HepG2 (cell line): ENCODE measurements at places on chromosomes 1 and 21.

DNA sequence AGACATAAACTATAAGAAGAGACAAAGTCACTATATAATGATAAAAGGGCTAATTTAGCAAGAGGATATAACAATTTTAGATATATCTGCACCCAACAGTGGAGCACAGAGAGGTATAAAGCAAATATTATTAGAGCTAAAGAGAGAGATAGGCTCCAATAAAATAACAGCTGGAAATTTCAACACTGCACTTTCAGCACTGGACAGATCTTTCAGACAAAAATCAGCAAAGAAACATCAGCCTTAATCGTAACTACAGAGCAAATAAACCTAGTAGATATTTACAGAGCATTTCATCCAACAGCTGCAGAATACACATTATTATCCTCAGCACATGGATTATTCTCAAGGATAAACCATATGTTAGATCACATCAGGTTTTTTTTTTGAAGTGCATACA is 642.9 kb downstream of the AMY1C start:
- no peak for DNase-seq

DNA sequence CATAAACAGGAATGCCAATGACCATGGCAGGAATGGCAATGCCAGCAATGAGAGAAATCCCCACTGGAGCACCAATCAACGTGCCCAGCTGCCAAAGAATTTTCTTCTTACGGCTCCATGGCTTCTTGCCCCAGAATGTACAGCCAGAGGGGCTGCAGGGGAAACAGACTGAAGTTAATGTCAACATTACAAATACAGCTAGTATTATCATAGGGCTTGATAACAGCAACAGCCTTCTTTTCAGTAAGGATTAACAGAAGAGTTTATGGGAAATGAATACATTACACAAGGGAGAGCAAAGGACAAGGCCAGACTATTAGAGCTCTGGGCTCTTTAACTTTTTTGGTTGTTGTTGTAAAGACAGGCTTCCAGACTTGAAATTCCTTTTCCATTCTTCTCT is 18.2 kb downstream of the RNF19B start:
- peak; percentile 51 for DNase-seq

DNA sequence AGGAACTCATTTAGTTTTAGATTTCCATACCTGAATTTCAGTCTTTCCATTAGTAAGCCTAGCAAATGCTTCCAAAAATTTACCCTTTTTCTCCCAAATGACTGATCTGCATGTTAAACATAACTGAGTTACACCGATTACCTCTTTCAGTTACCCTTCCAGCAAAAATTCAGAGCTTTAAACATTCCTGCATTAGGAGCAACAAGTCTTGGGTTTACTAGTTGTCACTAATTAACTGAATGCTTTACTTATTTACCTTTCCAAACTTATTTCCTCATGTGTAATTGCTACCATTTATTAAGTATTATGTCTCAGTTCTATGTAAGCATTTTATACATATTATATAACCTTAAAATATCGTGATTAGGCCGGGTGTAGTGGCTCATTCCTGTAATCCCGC is 3.1 kb downstream of the LAMTOR5 start:
- no peak for DNase-seq

GRCh38 chr1:207885129-207886032 is 25.5 kb downstream of the CD34 start:
- peak; percentile 70 for DNase-seq

- DNase-seq, result no peak
Measured at GRCh38 chr1:79849388-79849787, 842.9 kb upstream of the ADGRL4 start.

GRCh38 chr1:221711656-221712055 is 30.2 kb downstream of the DUSP10 start:
- no peak for DNase-seq

- peak; percentile 49 for DNase-seq
Measured at GRCh38 chr21:15682186-15682895, 47.4 kb upstream of the USP25 start.

DNA sequence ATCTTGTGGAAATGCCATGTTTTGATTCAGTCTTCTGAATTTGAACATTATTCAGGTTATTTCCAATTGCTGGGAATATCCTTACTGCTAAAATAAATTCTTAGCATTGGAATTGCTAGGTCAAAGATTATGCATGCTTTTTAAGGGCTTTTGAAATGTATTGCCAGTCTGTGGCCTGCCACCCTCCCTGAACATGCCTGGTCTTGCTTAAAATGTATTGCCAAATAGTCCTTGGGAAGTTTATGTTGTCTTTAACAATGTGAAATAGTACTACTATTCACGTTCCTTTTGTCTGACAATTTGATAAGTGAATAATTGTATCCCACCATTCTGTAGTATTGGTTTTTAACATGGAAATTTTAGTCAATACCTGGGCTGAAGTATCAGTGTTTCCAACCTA is 13.6 kb downstream of the TARDBP start:
- no peak for DNase-seq

DNA sequence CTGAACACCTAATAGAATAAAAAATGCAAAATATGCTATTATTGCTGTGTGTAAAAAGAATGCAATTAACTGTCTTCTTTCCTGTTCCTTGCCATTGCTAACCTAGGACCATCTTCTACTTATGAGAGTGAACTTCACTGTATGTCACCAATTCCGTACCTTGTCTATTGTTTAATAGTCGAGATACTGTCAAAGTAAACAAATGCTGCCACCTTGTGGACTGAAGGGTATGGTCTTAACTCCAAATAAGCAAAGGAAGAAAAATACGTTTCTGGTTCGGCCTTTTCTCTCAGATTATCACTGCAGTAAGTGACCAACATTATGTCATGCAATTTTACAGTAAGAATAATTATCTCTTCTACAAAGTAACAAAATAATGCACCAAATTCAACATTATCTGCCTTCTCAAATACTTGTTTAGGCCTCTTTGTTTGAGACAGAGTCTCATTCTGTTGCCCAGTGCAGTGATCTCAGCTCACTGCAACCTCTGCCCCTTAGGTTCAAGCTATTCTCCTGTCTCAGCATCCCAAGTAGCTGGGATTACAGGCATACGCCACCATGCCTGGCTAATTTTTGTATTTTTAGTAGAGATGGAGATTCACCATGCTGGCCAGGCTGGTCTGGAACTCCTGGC is 133.4 kb downstream of the COP1 start:
- peak; percentile 57 for DNase-seq

GRCh38 chr1:208939537-208940085 is 643.9 kb upstream of the CAMK1G start:
- no peak for DNase-seq

GRCh38 chr1:33180226-33180910 is 1.5 kb downstream of the TRIM62 start:
- peak; percentile 75 for DNase-seq

DNA sequence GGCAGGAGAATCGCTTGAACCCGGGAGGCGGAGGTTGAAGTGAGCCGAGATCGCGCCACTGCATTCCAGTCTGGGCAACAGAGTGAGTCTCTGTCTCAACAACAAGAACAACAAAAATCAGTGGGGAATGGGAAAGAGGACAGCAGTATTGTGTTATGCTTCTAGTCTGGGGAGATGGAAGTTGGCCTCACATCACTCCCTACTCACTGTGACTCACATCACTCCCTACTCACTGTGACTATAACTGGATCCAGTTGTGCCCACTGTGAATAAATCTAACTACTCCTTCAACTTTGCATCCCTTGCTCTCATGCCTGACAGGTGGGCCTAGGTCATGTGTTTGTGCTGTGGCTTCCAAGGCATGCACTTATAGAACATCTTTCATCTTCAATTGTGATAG is 285.4 kb upstream of the USP24 start:
- no peak for DNase-seq

- no peak for DNase-seq
Measured at GRCh38 chr1:205224736-205225135, 3.0 kb upstream of the TMCC2 start.

- peak; percentile 59 for DNase-seq
Measured at GRCh38 chr1:6491480-6491962, at the start of gene PLEKHG5. Gene PLEKHG5 (minus strand): TSS chr1:6491667. CDS start chr1:6477571, 14,096 bp downstream.

DNA sequence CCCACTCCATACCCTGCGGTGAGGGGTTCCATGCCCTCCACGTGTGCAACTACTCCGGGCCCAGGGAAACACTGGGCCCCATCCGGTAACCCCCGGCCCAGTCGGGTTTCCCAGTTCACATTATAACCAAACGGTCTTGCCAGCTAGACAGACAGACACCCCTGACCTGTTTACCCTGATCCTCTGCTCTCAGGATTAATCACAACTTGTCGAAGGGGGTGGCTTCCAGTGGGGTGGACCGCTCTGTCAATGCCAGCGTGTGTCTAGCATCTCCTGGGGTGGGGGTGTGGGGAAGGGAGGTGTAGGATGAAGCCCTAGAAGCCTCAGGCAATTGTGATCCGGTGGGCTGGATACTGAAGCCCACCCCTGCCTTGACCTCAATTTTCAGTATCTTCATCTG is 4.6 kb upstream of the OLIG2 start:
- DNase-seq, result no peak

DNA sequence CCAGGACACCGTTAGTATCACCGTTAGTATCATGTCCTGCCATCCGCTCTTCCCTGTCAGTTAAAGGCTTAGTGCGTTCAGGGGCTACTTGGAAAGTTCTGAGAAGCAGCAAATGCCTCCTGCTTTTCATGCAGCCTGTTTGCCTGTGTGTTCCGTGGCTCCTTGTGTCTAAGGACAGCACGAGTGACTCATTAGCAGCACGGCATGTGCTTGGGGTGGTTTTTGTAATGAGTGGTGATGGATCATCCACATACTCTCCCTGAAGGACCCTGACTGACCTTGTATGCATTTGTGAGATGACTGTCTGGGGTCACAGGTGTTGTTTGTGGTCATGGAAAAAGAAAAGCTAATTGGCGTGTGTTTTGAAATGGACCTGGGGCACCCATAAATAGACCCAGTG is 221.9 kb downstream of the PBX1 start:
- no peak for DNase-seq

GRCh38 chr21:15446223-15446622 is 283.6 kb upstream of the USP25 start:
- DNase-seq, result no peak
